ENCODE measurements at places on chromosomes 11 and 22.

- no peak for DNase-seq
These were observed 1.5 kb downstream of the SIDT2 start for GRCh38 chr11:117180020-117180419.

- no peak for DNase-seq
These were observed 34.7 kb downstream of the SNX19 start for GRCh38 chr11:130881475-130882137.

GRCh38 chr11:26420331-26420730 is 88.4 kb downstream of the ANO3 start:
- DNase-seq: no peak

DNA sequence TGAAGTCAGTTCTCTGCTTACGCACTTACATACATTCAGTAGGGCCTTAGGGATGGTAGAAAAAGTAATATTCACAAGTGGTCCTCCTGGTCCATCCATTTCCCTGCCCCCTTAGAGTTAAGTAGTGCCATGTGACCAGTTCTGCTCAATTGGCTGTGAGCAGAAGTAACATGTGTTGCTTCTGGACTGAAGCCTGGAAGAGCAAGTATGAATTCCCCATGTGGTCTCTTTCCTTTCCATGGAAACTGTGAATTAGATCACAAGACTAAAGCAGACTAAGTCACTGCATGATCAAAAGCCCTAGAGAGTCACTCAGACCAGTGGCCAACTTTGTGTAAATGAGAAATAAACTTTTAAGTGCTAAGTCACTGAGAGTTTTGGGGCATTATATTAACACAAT is 341.7 kb upstream of the CADM1 start:
- no peak for DNase-seq

GRCh38 chr11:92129811-92130210 is 94.8 kb upstream of the FAT3 start:
- no peak for DNase-seq

DNA sequence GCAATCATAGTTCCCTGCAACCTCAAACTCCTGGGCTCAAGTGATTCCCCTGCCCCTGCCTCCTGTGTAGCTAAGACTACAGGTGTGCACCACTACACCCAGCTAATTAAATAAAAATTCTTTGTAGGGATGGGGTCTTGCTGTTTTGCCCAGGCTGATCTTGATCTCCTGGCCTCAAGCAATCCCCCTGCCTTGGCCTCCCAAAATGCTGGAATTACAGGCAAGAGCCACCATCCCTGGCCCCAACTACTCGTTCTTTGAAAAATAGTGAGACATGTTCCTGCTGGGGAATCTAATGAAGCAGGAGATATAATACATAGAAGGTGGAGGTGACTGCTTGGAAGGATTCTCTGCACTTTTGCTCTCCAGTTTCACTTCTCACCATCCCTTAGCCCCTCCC is 40.1 kb upstream of the RFPL3 start:
- no peak for DNase-seq

- DNase-seq: no peak
These were observed 30.0 kb upstream of the PTPRJ start for GRCh38 chr11:47950396-47950795.

DNA sequence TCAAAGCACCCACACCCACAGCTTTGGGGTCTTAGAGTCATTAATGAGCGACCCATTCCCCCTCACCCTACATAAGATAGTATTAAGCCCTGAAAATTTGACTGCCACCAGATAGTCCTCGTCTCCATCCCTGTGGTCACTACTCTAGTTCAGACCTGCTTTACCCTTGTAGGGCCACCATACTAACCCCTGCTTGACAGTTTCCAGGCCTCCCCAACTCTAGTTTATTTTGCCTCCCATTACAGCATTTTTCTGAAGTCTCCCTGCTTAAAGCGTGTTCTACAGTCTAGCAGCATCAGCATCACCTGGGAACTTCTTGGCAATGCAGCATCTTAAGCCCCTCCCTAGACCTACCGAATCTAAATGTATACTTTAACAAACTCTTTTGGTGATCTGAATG is 192.4 kb downstream of the MAML2 start:
- no peak for DNase-seq

Measured in NCI-H187 (cell line).